ENCODE measurements at places on chromosomes 3 and 15. TPM values are rescaled to one million over a fixed set of nuclear protein-coding genes. Genes with fewer than 3 reads are reported as not detected.

PCLAF gene
- 3.6 TPM for total RNA-seq

GRIP2 gene
- 0.46 TPM for total RNA-seq

RBP2 gene
- total RNA-seq, result not detected

ZNF80 gene
- total RNA-seq, result not detected

FOXB1 gene
- total RNA-seq, result not detected

TTBK2 gene
- total RNA-seq, result 8.2 TPM

PRR20G gene
- not detected for total RNA-seq

CAMP gene
- 15.4 TPM for total RNA-seq

VEPH1 gene
- 78.6 TPM for total RNA-seq

TRAT1 gene
- total RNA-seq, result 1.2 TPM

SLC9C1 gene
- total RNA-seq, result not detected

GABRG3 gene
- not detected for total RNA-seq

WDR93 gene
- 2.1 TPM for total RNA-seq

ARPP19 gene
- 39.7 TPM for total RNA-seq

ADAMTS7 gene
- total RNA-seq, result 6.3 TPM

- H3K4me1 ChIP-seq, result peaks cover 28% of the 10 kb centered on the region
- peak overlapping the region; percentile 88 for H3K27ac ChIP-seq
- no peaks in the 10 kb centered on the region for H3K27me3 ChIP-seq
- no peaks in the 10 kb centered on the region for H3K36me3 ChIP-seq
- DNase-seq, result peak; percentile 59
These were observed 738 bp downstream of the ACAP2 start for GRCh38 chr3:195441992-195442572.

GRCh38 chr3:61381745-61382392 lies 130.6 kb upstream of the FHIT start:
- no peaks in the 10 kb centered on the region for H3K4me1 ChIP-seq
- H3K27ac ChIP-seq, result no peak overlapping the region
- no peak for DNase-seq

DNA sequence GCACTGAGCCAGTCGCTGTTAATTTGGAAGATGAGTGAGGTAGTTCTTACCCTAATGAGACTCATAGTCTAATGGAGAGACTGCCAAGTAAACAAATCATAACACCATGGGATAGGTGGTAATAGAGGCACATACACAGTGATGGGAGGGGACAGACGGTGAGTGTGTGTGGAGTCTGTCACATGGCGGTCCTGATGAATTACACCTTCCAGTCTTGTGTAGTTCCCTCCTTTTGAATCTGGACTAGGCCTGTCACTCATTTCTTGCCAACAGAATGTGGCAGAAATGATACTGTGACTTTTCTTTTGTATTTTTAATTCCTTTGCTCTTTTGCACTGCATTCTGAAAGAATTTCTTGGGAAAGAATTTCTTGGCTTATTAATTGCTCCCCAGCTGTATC lies 78.1 kb downstream of the NR1D2 start:
- no peaks in the 10 kb centered on the region for H3K27me3 ChIP-seq
- DNase-seq, result no peak
- H3K36me3 ChIP-seq, result no peaks in the 10 kb centered on the region
- no peak overlapping the region for H3K4me3 ChIP-seq

GRCh38 chr3:69425249-69425648 lies 39.4 kb upstream of the FRMD4B start:
- no peak for DNase-seq
- no peak overlapping the region for H3K4me3 ChIP-seq
- H3K27ac ChIP-seq, result no peak overlapping the region
- peaks cover 9% of the 10 kb centered on the region for H3K4me1 ChIP-seq
- H3K27me3 ChIP-seq, result no peaks in the 10 kb centered on the region
- H3K36me3 ChIP-seq, result no peaks in the 10 kb centered on the region

DNA sequence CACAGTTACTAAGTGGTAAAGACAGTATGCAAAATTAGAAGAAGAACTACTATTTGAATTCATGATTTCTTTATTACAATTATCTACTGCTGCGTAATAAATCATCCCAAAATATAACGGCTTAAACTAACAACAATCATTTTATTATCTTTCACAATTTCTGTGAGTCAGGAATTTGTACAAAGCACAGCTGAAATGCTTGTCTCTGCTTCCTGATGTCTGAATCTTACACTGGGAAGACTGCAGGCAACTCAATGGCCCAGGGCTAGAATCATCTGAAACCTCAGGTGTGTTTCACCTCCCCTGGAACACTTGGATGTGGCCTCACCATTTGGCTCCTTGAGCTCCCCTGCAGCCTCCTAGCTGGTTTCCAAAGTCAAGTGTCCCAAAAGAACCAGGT lies 145.1 kb downstream of the MAGI1 start:
- H3K27me3 ChIP-seq, result no peaks in the 10 kb centered on the region
- H3K27ac ChIP-seq, result no peak overlapping the region
- no peaks in the 10 kb centered on the region for H3K4me1 ChIP-seq
- no peak for DNase-seq
- H3K36me3 ChIP-seq, result no peaks in the 10 kb centered on the region

DNA sequence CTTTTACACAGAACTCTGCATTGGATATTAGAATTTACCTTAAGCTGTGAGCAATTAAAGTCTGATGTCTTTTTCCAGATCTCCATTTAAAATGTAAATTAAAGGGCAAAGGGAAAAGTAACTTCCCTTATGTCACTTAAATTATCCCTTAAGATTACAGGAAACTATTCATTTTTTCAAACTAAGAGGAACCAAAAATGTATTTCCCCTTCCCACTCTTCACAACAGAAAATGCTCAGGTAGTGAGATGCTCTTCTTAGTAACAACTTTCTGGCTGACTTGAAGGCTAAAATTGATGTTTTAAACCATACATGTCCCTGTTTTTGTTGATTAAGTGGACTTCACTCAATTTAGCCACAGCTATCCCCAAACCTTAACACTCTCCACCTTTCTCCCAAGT lies 17.6 kb downstream of the RSL24D1 start:
- DNase-seq, result no peak
- H3K4me1 ChIP-seq, result no peaks in the 10 kb centered on the region
- no peak overlapping the region for H3K27ac ChIP-seq

DNA sequence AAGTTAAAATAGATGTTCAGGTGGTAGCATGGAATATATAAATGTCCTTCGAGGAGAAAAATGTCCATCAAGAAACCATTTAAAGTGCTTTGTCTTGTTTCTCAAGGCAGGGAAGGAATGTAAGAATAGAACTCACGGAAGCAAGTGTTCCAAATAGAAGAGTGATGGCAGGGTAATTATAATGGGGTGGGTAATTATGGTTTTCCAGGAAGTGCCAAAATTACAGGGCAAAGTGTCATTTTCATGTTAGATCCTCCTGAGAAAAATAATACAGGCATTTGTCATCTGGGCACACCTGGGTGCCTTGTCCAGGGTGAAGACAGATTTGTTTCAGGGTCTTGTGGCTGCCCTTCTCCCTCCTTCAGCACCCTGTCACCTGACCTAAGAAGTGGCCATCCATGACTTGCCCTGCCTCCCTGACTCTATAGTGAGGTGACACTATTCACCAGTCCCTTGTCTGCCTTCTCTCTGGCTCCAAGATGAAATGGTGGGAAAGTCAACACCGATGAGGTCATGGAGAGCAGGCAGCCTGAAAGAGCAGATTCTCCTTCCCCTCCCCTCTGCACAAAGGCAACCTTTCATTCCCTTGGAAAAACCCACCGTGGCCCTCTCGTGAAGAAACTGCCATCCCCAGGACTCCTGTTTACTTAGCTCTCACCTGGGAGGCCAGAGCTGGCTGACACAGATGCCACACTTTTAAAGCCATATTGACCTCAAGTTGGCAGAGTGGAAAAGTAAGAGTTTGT lies 45.1 kb upstream of the AMOTL2 start:
- DNase-seq, result no peak
- no peak overlapping the region for H3K4me3 ChIP-seq
- no peak overlapping the region for H3K27ac ChIP-seq

- H3K27me3 ChIP-seq, result no peaks in the 10 kb centered on the region
- DNase-seq, result no peak
- no peak overlapping the region for H3K27ac ChIP-seq
These were observed 119.9 kb upstream of the CADPS start for GRCh38 chr3:62995119-62995518.

DNA sequence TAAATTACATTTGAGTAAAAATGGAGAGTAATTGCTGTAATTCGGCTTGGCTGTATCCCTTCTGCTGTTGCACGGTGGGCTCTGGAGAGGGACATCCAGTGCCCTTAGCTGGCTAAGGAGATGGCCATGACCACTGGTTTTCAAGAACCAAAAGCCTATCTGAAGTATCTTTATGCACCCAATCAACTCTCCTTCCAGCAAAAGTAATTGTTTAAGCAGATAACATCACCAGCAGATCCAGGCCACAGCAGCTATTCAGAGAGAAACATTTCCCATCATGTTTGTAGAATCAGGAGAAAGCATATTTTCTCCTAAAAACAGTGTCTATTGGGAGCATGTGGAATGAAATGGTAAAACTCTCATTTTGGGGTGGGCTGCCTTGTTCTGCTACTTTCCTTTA lies 514.5 kb upstream of the RGMA start:
- DNase-seq, result no peak
- no peaks in the 10 kb centered on the region for H3K27me3 ChIP-seq
- no peak overlapping the region for H3K27ac ChIP-seq
- H3K4me3 ChIP-seq, result no peak overlapping the region
- no peaks in the 10 kb centered on the region for H3K4me1 ChIP-seq

- peak; percentile 64 for DNase-seq
- no peak overlapping the region for H3K4me3 ChIP-seq
- no peaks in the 10 kb centered on the region for H3K27me3 ChIP-seq
These were observed 4.9 kb upstream of the SLC6A6 start for GRCh38 chr3:14397531-14397930.

- H3K4me1 ChIP-seq, result no peaks in the 10 kb centered on the region
- H3K27me3 ChIP-seq, result no peaks in the 10 kb centered on the region
- no peak overlapping the region for H3K27ac ChIP-seq
- no peak for DNase-seq
- no peak overlapping the region for H3K4me3 ChIP-seq
- peaks cover 12% of the 10 kb centered on the region for H3K36me3 ChIP-seq
These were observed 42.7 kb upstream of the SKOR1 start for GRCh38 chr15:67782691-67782991.

- H3K27ac ChIP-seq, result no peak overlapping the region
- no peaks in the 10 kb centered on the region for H3K4me1 ChIP-seq
- no peaks in the 10 kb centered on the region for H3K27me3 ChIP-seq
These were observed 128.3 kb downstream of the ULK4 start for GRCh38 chr3:41833628-41834027.

GRCh38 chr3:171218069-171218468 lies 191.5 kb upstream of the SLC2A2 start:
- no peak overlapping the region for H3K27ac ChIP-seq
- no peaks in the 10 kb centered on the region for H3K27me3 ChIP-seq
- H3K36me3 ChIP-seq, result no peaks in the 10 kb centered on the region
- no peak overlapping the region for H3K4me3 ChIP-seq
- no peaks in the 10 kb centered on the region for H3K4me1 ChIP-seq

- no peak overlapping the region for H3K4me3 ChIP-seq
- no peaks in the 10 kb centered on the region for H3K27me3 ChIP-seq
- H3K36me3 ChIP-seq, result no peaks in the 10 kb centered on the region
- no peak overlapping the region for H3K27ac ChIP-seq
- H3K4me1 ChIP-seq, result no peaks in the 10 kb centered on the region
These were observed 93.6 kb downstream of the RPLP1 start for GRCh38 chr15:69546182-69546581.

- peak; percentile 8 for DNase-seq
- H3K27ac ChIP-seq, result no peak overlapping the region
- H3K4me3 ChIP-seq, result no peak overlapping the region
- no peaks in the 10 kb centered on the region for H3K36me3 ChIP-seq
These were observed 117.4 kb upstream of the ABHD17C start for GRCh38 chr15:80577552-80578205.

DNA sequence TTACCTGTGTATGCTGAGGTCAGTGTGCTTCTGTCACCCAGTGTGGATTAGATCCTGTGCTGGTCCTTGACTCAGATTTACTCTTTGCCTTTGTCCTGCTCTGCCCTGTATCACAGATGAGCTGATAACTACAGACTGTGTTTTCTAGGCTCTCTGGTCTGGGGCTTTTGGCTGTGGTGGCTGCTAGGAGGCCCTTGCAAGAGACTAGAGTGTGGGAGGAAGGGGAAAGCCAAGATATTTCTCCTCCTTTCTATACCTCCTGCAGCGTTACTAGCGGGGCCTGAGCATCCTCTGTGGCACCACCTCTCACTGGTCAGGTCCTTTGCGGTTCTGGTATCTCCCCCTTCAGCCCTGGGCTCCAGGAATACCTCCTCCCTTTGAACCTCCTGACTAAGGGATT lies 282.3 kb upstream of the TBC1D5 start:
- H3K4me1 ChIP-seq, result no peaks in the 10 kb centered on the region
- H3K27me3 ChIP-seq, result no peaks in the 10 kb centered on the region
- DNase-seq, result no peak
- no peak overlapping the region for H3K27ac ChIP-seq
- no peaks in the 10 kb centered on the region for H3K36me3 ChIP-seq

DNA sequence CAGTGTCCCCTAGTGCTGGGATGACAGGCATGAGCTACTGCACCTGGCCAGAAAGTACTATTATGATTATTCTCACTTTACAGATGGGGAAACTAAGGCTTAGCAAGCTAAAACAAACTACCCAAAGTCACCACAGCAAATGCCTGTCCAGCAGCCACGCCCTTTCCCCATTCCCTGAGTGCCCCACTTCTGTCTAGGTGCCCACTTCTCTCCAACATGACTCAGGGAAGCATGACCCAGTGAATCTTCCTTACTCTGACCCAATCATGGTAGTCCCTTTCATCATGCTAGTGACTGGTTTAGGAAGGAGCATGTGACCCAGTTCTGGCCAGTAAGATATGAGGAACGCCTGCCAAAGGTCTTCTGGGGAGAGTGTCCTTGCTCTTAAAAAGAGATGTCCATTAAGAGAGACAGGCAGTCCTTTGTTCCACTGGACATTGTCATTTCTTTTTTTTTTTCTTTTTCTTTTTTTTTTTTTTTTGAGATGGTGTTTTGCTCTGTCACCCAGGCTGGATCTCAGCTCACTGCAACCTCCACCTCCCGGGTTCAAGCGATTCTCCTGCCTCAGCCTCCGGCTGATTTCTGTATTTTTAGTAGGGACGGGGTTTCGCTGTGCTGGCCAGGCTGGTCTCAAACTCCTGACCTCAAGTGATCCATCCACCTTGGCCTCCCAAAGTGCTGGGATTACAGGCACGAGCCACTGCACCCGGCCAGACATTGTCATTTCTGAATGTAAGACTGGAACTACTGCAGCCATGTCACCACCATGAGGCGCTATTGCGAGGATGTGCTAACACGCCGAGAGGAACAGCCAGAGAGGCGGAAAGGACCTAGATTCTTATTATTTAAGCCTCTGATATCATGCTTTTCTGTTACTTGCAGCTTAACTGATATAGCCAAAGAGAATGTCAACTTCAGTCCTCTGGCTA lies 19.8 kb downstream of the MEGF11 start:
- DNase-seq, result no peak
- no peaks in the 10 kb centered on the region for H3K4me1 ChIP-seq
